Activated T-helper 1 cell treated with anti-CD3 and anti-CD28 coated beads, Interleukin-2, amount 50 U/mL, for 16 hours (primary cell): ENCODE measurements at places on chromosomes 12 and 14.

DNA sequence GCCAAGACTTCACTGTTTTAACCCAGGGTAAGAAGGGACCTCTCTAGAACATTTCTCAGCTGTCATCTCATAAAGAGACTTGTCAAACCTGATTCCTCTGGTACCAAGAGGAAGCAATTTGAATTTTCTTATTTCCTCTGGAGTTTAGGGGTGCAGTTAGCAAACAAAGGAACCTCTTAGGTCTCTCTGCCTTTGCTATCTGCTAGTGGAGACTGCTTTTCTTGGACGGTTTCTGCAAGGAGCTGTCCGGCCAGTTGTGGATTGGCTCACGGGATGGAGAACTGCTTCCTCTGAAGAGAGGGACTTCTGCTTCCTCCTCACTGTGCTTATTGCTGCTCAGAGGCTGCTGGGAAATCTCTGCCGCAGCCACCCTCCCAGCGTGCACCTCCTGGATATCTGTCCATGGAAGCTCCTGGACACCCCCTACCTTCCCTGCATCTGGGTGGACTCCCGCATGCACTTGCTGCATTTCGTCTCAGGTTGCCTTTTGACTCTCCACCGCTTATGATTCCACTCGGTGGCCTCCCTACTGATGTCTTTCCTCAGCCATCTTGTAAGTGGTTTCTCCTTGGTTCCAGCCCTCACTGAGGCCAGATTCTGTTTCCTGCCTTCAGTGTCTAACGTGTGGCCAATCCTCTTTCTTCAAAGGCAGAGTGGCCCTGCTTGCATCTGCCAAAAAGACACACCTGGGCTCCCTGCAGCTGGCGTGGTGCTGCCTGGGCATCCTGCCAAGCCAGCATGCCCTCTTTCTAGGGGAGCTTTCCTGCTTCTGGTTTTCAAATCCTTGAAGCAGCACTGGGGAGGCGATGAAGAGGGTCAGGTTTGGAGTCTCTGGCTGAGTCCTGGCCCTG is 187.3 kb downstream of the CHST11 start:
- no peak for DNase-seq

GRCh38 chr14:52551696-52552062 is 626 bp downstream of the TXNDC16 start:
- no peak for DNase-seq

- DNase-seq = no peak
Observed at GRCh38 chr12:58470266-58471010, 449.9 kb downstream of the LRIG3 start.

GRCh38 chr14:63956326-63956725 is 103.5 kb downstream of the SYNE2 start:
- DNase-seq = no peak

DNA sequence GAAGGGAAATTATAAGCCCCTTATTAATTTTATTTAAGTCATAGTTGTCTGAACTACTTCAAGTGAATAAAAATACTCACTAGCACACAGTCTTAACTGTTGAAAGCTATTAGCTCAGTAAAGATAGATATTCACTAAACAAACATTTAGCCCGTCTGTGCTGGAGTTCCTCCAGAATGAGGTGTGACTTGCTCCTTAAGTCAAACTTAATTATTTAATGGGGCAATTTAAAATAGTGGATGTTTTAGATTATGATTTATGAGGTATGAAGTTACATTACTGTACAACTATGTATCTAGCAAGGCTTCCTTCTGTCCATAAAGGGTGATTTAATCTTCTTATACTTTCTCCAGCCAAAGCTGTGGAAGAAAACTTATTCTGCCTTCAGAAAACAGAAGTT is 414.0 kb upstream of the FLRT2 start:
- no peak for DNase-seq

- DNase-seq = no peak
Observed at GRCh38 chr14:54138354-54139038, 181.9 kb upstream of the BMP4 start.

DNA sequence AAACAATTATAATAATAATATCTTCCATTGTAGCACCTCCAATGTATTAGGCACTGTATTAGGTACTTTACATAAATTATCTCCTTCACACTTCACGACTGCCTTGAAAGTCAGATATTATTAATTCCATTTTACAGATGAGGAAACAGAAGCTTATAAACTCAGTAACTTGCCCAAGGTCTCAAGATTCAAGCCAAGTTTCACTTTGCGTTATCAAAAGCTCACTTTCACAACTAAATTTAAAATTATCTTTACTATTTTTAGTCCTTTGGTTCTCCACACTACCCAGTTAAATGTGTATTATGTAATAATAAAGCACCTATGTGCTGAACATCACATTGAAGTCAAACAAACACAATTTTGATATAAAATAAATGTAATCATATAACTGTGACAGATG is 55.8 kb downstream of the NUMB start:
- DNase-seq = no peak

DNA sequence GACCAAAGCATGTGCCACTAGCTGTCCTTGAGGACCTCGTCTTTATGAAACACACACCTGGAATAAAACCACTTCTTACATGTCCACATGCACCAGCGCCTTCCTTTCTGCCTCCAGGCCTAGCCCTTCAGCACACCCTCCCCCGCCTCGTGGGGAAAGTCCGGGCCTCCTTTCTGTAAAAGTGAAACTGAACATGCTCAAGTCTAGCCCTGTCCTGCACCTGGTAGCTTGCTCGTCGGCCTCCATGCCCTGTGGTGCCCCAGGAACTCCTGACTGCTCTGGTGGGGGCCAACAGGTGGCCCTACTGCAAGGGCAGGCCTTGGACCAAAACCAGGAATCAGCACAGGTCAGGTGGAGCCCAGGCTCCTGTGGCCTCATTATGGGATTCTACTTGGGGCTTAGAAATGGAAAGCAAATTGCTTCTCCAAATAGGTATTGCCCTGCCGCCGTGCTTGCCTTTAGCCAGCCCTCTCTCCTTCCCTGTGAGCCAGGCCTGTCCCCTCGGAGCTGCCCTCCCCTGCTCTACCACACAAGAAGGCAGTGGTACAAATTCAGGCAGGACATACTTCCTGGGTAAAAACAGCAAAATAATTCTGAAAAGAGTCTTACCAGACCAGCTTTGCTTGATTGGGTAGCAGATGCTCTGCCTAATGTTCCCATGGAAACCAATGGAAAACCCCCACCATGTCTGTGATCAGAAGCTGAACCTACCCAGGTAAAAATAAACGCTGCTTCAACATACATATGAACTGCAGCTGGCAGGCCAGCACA is 43.5 kb downstream of the ERH start:
- peak; percentile 26 for DNase-seq

GRCh38 chr12:68263366-68263765 is 10.0 kb upstream of the IL22 start:
- DNase-seq = no peak

- no peak for DNase-seq
Observed at GRCh38 chr12:49946086-49946485, 4.5 kb upstream of the AQP2 start.

- DNase-seq = no peak
Observed at GRCh38 chr12:88144546-88145468, 2.7 kb downstream of the TMTC3 start.

GRCh38 chr14:61128382-61129167 is 147.5 kb downstream of the SLC38A6 start:
- DNase-seq = no peak

- DNase-seq = no peak
Observed at GRCh38 chr12:132554845-132555630, 55.3 kb downstream of the LRCOL1 start.

DNA sequence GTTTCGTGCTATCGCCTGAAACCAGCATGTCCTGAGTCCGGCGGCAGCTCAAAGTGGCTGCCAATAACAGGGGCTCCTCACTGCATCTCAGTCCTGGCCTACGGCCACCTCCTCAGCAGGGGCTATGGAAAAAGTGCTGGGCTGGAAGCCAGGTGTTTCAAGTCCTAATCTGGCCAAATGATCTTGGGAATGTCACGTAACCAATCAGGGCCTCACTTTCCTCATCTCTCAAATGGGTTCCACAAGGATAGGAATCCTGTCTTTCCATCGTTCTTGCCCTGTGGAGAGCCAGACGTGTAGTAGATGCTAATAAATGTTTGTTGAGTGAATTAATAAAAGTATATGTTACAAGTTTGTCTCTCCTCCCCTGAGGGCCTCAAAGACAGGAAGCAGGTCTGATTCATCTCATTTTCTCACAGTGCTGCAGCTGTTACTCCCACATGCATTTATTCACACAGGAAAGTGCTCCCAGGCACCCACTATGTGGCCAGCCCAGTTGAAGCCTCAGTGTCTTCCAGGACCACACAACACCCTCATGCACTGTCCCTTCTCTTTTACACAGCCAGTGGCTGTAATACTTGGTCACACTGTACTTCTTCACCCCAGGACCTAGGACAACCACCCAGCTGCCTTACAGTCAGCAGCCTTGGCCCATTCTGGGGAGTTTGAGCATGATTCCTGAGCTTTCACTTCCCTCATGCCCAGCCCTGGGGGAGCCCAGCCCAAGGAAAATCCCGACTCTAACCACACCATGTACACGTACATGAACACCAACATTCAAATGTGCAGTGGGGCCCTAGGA is 5.0 kb downstream of the CMKLR1 start:
- no peak for DNase-seq

DNA sequence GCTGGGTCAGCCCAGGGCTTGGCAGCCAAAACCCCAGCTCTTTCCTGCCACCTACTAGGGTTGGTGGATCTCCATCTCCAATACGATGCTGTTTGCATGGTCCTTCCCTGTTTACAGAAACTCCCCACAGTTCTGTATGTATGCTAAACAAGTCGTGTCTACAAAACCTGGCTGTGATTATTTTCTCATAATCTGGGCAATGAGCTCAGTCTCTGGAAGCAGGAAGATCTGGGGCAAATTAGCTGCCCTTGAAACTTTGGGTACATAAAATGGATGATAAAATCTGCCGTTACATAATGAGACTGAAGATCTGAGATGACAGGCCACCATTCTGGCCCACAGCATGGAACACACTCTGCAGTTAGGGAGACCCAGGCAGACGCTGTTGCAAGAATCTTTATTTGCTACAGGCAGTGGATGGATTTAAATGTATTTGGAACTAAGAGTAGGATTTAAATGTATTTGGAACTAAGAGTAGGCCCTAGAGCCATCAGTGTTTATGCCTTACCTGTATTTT is 31.7 kb downstream of the ACADS start:
- no peak for DNase-seq

- no peak for DNase-seq
Observed at GRCh38 chr12:69998011-69998410, 173.0 kb downstream of the MYRFL start.

- DNase-seq = no peak
Observed at GRCh38 chr12:92027701-92028440, 117.8 kb downstream of the BTG1 start.

DNA sequence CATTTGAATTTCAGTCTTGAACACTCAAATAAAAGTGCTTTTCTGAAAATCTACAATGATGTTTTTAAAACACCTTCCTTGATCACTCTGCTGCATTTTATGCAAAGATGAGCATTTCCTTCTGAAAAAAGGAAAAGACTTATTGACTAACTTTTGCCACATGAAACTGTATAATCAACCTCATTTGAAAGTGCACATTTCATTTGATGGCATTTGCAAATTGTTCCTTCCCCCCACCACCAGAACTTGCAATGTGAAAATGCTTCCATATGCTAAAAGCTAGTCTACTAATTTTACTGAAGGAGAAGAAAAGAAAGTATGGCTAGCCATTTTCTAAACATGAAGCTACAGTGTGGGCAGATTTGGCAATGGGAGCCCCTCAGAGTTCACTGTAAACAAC is 159.2 kb downstream of the RAD51B start:
- no peak for DNase-seq

- no peak for DNase-seq
Observed at GRCh38 chr12:129614221-129614885, 289.5 kb downstream of the TMEM132D start.

DNA sequence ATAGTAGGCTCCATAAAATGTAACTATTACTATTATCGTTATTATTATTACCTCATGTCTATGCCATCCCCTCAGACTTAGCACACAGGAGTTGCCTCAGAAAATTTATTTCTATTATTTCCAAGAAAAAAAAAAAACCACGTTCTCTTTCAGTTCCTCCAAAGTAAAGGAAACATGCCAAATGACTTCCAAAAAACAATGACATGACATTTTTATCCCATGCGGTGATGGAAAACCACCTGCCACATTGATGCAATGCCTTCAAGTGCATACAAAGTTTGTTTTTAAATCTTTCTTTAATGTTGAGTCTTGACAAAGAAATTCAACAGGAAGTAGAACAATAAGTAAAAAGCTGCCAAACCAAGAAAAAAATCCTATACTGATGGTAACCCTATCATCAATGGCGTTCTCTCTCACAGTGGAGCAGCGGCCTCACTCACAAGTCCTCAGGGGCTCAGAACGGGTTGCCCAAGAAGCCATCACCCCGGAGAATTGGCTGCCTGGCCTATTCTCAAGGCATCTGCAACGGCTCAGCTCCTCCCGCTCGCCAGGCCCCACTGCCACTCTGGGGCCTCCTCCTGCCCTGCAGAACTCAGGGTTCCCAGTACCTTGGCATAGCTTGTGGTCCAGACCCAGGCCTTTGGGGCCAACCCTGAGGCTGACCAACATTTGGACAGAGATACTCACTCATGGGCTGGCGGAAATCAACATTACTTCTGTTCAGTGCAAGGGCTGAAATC is 51.9 kb downstream of the SERPINA3 start:
- no peak for DNase-seq

- peak; percentile 22 for DNase-seq
Observed at GRCh38 chr14:102362084-102362483, 606 bp downstream of the CINP start.

DNA sequence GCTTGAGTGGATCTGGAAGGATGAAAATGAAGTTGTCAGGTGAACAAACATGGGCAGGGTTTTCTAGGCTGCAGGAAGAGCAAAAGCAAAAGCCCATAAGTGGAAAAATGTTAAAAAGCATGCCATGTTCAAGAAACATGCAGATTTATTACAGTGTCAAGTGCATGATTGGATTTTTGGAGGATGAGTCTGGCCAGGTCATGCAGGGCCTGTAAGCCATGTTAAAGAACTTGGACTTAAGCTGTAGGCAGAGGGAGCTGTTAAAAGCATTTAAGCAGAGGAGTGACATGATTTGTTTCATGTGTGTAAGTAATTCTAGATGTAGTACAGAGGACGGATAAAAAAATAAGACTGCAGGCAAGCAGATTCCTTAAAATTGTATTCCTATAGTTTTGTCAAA is 16.3 kb upstream of the SINHCAF start:
- DNase-seq = no peak

DNA sequence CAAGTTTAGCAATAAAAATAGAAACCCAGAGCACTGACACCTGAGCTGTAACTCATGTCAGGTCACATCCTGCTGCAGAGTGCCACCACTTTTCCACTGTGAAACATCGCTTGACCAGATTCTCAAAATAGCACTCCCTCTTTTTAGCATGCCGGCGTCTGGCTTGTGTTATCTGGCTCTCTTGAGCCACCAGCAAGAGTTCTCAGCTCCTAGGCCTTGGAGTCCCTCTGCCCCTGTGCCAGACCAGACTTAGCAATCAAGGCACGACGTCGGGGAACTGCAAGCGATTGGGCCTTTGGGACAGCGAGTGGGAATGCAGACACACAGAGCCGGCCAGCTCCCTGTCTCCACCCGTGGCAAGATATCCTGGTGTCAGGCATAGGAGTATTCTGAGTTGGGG is 52.5 kb downstream of the SPIC start:
- DNase-seq = no peak
